ENCODE measurements at places on chromosomes 13 and 19.

GRCh38 chr13:50353651-50354415 is 338.6 kb downstream of the KCNRG start:
- DNase-seq: no peak

GRCh38 chr13:98890186-98890585 is 87.7 kb downstream of the DOCK9 start:
- peak; percentile 56 for DNase-seq

DNA sequence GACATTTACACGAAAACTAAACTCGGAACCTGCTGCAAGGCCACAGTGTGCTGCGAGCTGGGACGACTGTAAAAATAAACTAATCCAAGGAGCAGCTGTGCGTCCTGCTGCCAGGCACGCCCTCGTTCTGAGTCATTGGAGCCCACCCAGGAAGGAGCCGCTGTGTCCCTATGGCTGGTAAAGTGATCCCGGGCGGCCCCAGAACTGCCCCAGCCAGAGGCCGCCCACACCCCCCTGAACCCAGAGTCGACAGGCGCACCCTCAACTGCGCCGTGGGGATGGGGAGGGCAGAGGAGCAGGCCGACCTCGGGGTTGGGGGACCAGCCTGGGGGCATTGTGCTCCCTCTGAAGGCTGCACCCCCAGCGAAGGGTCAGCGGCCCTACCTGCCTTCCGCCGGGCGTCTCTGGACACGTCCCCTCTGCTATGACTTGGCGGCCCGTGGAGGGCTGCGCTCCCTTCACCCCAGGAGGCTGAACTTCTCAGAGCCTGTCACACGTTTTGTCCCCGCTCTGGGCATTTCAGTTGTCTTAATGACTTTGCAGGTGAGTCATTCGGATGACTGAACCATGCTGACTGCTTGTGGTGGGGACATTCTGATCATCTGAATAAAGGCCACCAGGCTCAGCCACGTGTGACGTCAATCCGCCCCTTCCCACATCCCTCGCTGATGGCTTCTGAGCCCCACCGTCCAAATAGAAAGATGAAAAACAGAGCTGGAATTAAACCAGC is 42.7 kb downstream of the ADPRHL1 start:
- no peak for DNase-seq

- DNase-seq: peak; percentile 16
Measured at GRCh38 chr19:8610041-8610935, at the start of gene ADAMTS10. TSS of gene ADAMTS10 (minus strand) at chr19:8610715. CDS start at chr19:8605710, 5,005 bp downstream.

GRCh38 chr13:108426893-108427292 is 157.4 kb downstream of the TNFSF13B start:
- DNase-seq: no peak

DNA sequence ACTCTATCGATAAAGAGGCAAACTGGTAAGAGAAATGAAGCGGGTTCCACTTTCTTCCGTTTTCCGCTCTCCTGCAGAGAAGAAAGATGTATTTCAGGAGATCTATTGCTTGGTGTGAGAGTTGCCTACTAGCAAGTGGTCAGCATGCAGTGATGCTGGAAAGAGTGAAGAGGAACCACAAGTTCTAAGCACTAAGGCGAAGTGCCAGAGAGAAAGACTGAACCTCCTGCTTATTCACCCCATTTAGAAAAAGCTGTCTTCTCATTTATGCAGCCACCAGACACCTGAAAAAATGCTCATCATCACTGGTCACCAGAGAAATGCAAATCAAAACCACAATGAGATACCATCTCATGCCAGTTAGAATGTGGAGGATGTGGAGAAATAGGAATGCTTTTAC is 78.7 kb upstream of the GPC6 start:
- DNase-seq: no peak

DNA sequence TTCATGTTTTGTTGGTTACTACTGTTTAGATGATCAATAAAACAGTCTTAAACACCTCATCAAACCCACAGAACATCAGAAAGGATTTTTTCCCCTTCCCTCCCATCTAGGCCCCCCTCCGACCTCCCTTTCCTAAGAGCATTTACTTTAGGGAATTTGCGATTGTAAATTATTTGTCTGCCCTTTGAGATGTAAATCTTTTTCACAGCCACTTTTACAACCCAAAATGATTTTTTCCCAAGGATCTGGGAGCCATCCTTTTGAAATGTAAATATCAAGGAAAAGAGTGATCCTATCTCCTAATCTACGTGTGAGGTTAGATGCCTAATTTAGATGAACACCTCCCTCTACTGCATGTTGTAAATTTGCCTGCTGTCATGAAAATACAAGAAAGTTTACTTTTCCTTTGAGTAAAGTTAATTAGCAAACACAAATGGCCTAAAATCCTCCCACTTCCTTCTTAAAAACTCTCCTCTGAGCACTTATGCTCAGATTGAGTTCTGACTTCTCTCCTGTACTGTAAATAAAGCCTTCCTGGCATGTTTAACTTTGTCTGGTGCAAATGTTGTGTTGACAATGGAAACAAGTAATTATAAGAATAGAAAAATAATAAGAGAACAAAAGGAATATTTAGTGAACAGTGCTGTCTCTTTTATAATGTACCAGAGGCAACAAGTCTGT is 1646.9 kb upstream of the SPRY2 start:
- no peak for DNase-seq

DNA sequence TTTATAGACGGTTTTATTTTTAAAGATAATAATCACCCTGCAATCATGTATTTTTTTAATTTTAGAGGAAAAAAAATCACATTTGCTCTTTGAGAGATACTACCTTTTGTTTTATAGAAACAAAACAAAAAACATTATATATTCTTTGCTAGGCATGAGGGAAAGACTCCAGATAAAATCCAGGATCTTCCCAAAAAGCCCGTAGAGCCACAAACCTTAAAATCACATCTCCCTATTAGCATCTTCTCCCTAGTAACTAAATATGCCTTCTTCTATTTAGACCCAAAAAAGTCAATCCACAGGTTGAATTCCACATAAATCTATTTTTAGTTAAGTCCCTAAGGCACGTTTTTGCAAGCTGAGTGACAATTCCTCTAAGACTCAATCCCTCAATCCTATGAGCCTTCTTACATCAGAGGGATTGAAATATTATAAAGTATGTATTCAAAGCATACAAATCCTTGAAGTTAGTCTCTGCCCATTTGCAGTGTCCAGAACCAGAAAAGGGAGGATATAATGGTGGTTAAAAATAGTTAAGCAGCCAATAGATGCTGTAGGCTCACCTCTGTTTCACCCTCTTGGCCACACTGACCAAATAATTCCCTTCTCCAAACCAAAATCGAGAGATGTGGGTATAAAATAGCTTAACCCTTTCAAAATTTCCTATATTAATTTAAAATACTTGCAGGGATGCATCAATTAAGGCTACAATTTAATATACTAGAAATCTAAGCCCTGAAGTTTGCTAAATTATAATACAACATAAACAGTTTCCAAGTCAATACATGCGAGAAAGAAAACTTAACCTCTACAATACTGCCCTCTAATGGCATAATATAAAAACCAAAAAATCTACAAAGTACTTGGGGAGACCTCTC is 64.0 kb downstream of the SERP2 start:
- no peak for DNase-seq

GRCh38 chr19:46785054-46785979 is 3.1 kb downstream of the SLC1A5 start:
- no peak for DNase-seq

GRCh38 chr19:48413879-48414587 is 20.6 kb downstream of the GRIN2D start:
- DNase-seq: no peak

DNA sequence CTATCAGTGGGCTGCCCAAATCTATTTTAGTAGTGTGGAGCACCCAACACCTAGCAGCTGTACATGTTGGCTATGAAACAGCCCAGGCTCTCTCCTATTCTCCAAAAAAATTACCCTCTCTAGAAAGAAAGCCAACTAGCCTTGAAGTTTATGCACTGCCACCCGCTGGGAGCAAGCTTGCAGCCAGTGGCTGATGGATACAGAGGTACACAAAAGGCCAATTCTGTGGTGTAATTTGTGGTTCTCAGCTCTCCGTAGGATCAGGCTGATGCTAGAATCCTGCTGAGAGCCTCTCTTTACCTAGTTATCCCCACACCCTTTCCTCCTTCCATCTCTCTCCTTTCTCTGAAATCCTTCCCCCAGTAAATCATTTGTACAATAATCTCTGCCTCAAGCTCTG is 1120.7 kb downstream of the DIAPH3 start:
- no peak for DNase-seq

DNA sequence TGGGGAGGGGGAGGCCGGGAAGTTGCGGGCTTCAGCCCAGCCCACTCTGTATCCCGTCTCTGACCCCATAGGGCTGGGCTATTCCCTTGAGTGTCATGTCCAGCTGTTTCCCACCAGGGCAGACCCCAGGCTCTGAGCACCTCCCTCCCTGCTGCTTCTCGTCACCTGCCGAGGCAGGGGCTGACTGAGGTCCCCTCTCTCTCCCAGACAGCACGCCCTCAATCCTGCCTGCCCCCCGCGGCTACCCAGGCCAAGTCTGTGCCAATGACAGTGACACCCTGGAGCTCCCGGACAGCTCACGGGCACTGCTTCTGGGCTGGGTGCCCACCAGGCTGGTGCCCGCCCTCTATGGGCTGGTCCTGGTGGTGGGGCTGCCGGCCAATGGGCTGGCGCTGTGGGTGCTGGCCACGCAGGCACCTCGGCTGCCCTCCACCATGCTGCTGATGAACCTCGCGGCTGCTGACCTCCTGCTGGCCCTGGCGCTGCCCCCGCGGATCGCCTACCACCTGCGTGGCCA is 625 bp downstream of the F2RL3 start:
- no peak for DNase-seq

DNA sequence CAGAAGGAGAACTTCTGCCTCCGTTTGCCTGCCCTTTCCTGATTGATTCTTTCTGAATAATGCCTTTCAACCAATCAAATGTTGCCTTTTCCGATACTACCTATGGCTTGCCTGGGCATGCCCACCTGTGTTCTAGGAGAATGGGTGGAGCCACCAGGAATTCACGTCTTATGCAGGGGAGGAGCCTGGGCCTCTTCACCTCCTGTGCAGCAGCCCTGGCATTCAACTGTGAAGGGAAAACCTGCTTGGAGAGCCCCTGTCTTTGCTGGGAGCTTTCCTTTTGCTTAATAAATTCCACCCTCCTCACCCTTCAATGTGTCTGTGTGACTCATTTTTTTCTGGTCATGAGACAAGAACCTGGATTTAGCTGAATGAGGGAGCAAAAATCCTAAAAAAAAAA is 730.7 kb downstream of the UQCRFS1 start:
- no peak for DNase-seq

- DNase-seq: peak; percentile 51
Measured at GRCh38 chr19:42529248-42529764, 1.0 kb upstream of the CEACAM1 start.
